AG08395 (cell line): ENCODE measurements at places on chromosomes 7 and 10.

GRCh38 chr10:1696106-1696505 lies 41.2 kb downstream of the ADARB2 start:
- DNase-seq = no peak

DNA sequence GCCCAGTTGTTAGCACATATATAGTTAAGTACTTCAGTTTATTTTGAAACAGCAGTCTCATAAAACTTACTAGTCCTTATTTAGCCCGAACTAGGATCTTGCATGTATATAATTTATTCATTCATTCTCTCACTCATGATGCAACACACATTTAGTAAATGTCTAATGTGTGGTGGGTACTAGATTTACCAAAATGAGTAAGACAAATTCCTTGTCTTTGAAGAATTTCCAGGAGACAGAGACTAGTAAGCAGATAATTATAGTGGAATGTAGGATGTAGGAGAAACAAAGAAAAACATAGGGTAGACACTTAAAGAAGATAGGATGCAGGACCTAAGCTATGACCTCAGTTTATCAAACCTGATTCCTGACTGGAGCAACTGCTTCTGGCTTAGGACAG lies 120.2 kb upstream of the AMPH start:
- peak; percentile 27 for DNase-seq

- no peak for DNase-seq
These were observed 47.8 kb upstream of the NEBL start for GRCh38 chr10:20944789-20945502.

- no peak for DNase-seq
These were observed 58.3 kb upstream of the EGFR start for GRCh38 chr7:54960517-54960916.

- peak; percentile 19 for DNase-seq
These were observed 171.6 kb downstream of the GALNT17 start for GRCh38 chr7:71303566-71303965.
